ENCODE measurements at places on chromosomes 11 and 22.

GRCh38 chr22:47623763-47624148 is 861.3 kb downstream of the TBC1D22A start:
- no peak for DNase-seq

DNA sequence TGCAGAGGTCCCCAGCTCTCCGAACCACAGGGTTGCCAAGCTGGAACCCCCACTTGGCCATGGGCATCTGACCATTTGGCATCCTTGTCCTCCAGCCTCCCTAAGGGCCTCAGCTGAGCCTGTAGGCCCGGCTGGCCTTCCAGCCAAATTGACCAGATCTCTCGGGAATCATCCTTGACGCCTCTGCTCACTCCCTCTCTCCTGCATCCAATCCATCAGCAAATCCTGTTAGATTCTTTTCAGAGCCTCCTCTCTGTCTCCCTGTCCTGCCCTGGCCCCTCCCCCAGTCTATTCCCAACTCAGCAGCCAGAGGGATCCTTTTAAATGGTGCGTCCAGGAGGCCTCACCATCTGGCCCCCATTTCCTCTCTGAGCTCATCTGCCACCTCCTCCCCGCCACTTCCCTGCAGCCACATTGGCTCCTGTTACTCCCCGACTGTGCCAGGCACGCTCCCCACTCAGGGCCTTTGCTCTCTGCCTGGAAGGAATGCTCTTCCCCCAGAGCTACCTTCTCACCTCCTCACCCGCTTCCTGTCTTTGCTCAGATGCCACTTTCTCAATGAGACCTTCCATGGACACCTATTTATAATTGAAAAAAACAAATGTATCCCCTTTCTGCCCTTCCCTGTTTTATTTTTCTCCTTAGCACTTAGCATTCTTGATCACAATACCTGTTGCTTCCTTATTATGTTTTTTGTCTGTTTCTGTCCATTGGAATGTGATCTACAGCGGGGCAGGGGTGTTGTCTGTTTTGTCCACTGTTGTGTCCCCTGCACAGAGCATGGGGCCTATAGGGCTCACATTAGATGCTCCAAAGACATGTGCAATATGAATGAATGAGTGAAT is 78.1 kb downstream of the NFAM1 start:
- no peak for DNase-seq

DNA sequence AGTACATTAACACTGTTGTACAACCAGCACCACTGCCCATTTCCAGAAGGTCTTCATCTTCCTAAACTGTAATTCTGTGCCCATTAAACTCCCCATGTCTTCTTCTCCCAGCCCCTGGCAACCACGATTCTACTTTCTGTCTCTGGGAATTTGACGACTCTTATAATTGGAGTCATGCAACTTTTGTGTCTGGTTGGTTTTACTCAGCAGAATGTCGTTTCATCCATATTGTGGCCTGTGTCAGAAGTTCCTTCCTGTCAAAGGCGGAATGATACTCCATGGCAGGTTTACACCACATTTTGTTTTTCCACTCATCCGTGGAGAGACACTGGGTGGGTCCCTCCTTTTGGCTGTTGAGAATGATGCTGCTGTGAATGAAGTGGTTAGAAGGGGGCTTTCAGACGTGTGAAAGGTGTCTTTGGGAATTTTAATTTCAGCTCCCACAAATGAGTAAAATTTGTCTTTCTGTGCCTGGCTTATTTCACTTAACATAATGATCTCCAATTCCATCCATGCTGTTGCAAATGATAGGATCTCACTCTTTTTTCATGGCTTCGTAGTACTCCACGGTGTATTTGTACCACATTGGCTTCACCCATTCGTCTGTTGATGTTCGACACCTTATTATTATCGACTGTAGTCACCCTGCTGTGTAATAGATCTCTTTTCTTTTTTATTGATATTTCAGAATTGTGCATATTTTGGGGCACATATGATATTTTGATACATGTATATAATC is 86.1 kb upstream of the SEPTIN5 start:
- no peak for DNase-seq

GRCh38 chr11:44033411-44033850 is 14.3 kb upstream of the ACCSL start:
- no peak for DNase-seq

- no peak for DNase-seq
Measured at GRCh38 chr11:68978931-68979594, 1.7 kb downstream of the MRGPRD start.

GRCh38 chr11:133497477-133498140 is 34.7 kb downstream of the OPCML start:
- DNase-seq: no peak

- DNase-seq: no peak
Measured at GRCh38 chr11:48074425-48075181, 94.2 kb downstream of the PTPRJ start.

DNA sequence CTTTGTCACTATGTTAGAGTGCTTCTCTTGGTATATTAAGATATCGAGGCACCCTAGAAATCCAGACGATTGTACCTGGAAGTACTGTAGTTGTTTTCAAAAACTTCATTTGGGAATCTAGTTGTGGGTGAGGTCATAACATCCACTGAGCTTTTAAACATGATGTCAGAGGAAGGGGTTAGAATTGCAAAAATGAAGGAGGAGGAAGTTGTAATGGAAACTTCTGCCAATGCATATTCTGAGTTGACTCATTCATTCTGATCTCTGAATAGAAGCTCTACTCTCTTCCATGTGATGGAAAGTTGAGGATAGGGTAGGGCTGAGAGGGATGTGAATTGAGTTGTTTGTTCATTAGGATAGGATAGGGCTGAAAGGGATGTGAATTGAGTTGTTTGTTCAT is 7.7 kb downstream of the CD44 start:
- DNase-seq: no peak

DNA sequence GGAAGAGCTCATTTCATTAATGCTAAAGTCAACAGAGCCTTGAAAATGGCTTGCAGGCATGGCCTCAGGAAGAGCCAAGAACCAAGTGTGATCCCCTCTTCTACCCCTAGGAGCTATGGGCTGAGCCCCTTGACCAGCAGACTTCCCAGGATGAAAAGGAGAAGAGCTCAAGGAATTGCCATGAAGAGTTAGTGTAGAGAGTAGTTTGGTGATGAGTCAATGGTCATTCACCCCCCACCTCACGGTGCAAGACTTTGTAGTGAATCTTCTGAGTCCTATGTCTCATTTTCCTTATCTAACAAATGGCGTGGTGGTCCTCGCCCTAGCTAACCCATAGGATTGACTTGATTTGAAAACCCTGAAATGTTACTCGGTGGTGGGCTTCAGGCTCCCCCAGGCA is 422.4 kb upstream of the CADM1 start:
- DNase-seq: no peak

DNA sequence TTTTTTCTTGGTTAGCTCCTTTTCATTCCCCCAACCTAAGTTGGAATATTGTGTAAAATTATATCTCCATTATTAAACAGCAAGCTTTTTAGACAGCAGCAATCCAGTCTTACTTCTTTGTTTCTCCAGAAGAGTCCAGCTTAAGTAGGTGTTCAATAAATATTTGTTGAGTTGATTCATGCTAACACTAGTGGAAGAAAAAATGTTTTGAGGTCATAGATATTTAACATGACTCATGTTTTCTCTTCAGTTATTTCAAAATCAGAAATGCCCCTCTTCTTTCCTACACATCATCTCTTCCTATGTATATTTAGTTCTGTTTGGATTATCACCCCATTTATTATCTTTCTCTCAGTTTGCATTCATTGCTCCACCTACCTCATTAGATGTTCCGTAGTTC is 20.3 kb downstream of the CCDC83 start:
- DNase-seq: no peak

DNA sequence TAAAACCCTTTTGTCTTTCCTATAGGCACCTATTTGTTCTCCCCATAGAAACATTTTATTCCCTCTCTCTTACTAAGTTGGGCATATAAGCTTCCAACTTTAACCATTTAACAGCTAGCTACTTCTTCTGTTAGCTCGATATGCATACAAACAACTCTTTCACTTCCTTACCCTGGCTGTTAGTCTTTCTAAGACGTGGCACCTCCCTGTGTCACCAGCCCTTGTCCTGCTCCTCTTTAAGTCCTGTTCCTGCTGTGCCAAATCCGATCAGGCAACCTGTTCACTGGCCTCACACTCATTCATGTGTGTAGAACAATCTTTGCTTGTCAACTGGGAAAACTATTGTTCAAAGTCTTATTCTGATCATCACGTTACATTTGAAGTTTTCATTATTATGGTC is 1376.1 kb upstream of the TENM4 start:
- no peak for DNase-seq

- no peak for DNase-seq
Measured at GRCh38 chr11:105923252-105923651, 98.8 kb downstream of the MSANTD4 start.

DNA sequence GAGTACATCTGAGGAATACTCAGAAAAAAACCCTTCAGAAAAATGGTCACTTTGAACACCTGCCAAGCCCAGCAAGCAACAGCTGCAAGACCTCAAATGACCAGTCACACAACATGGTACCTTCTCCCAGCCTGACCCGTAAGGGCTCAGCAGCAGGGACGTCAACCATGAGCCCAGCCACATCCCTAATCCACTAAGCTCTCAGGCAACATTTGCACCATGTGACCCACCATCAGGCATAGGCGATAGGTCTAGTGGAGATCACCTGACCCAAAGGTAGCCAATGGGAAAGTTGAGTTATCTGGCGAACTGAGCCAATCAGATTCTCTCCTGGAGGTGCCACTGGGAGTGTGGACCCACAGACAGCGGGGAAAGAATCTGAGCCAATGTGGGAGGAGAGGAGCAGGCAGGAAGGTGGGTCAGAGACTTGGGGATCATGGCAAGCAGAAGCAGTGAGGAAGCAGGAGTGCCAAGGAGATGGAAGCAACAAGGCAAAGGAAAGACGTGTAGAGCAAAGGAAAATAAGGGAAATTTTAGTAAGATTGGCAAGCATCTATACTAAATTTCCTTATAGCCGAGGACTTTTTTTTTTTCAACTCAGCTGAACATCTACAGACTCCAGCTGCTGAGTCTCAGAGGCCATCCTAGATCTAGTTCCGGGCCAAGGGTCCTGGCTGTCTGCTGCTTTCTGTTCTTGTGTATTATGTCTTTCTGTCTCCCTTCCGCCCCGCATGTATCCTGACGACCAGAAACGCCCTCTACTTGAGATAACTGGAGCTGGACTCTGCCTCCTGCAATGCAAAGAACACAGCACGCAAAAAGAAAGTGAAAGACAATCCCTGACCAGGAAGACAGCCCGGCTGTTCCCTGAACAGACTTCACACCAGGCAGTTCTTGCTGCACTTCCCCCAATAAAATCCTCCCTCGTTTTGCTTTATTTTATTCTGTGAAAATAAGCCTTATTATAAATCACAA is 11.0 kb upstream of the PLAAT2 start:
- no peak for DNase-seq

GRCh38 chr22:39806109-39806508 is 87.5 kb downstream of the ENTHD1 start:
- no peak for DNase-seq

GRCh38 chr11:26974069-26974783 is 19.7 kb upstream of the FIBIN start:
- no peak for DNase-seq

- DNase-seq: no peak
Measured at GRCh38 chr11:120613264-120614226, 102.0 kb downstream of the GRIK4 start.

GRCh38 chr11:28274216-28274615 is 166.0 kb downstream of the METTL15 start:
- no peak for DNase-seq

DNA sequence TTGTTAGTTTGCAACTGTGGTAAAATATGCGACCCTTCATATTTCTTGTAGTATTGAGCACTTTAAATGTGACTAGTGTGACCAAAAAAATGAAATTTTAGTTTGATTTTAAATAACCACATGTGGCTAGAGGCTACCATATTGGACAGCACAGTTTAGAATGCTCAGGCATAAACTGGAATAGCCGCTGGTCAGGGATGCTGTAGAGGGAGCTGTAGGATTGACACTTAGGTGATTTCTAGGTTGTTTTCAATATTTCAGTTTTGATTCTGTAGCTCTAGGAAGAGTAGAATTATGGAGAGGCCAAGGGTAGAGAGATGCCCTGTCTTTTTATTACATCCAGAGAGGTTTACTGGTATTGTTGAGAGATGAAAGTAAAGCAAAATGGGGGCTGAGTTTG is 10.8 kb upstream of the VSIG10L2 start:
- DNase-seq: no peak

- DNase-seq: no peak
Measured at GRCh38 chr22:50176850-50177536, 6.5 kb downstream of the PANX2 start.

DNA sequence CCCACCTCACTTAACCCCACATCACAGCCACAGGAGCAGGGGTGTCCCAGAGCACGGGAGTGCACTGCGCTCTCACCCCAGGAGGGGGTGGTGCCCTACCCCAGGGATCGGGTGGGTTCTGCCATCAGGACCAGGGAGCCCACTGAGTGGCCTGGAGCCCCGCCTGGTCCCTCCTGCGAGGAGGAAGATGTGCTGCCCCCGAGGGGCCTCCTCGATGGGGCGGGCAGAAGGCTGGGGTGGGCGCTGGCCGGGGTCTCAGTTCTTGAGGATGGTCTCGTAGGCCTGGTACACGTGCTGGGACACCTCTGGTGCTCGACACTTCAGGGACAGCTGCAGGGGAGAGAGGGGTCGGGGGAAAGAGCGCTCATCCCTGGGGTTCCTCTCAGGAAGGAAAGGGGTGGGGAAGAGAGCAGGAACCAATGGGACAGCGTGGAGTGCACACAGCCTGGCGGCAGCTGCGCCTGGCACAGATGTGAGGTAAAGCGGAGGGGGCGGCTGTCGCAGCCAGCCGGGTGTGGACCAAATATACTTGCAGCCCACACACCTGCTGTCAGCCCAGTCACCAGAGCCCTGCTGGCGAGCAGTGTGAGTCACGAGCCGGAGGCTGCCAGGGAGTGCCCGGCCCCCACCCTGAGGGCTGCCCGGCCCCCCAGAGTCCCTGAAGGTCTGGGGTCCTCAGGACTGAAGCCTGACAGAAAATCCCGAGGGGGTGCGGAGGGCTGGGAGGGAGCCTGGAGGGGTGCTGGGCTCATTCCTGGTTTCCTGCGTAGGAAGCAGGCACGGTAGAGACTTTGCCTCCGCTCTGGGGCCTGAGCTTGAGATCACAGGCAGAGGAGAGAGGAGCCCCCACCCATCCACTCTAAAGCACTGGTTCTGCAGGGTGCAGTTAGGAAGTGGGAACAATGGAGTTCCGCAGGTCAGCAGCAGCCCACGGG is 13.3 kb upstream of the RASL10A start:
- DNase-seq: no peak

DNA sequence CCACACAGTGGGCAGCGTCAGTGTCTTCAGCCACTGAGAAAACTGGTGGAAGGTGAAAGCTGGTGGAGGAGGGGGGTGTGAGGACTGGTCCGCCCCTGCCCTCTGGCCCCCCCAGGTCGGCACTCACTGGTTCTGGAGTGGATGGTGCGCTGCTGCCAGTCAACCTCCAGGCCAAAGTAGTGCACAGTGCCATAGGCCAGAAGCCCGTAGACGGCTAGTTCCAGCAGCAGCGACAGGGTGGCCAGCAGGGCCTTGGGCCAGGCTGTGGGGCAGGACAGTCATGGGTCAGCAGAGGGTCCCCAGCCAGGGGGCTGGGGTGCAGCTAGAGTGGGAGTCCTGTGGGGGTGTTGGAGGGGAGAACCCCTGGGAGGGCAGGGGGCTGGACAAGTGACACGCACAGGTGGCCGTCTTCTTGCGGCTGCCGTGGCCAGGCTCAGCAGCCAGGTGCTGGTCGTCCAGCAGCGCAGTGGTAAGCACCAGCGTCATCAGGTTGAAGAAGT is 2.2 kb downstream of the LMF2 start:
- no peak for DNase-seq
